ENCODE measurements at places on chromosomes 6 and 20. TPM values are rescaled to one million over a fixed set of nuclear protein-coding genes. Genes with fewer than 3 reads are reported as not detected.

DNA sequence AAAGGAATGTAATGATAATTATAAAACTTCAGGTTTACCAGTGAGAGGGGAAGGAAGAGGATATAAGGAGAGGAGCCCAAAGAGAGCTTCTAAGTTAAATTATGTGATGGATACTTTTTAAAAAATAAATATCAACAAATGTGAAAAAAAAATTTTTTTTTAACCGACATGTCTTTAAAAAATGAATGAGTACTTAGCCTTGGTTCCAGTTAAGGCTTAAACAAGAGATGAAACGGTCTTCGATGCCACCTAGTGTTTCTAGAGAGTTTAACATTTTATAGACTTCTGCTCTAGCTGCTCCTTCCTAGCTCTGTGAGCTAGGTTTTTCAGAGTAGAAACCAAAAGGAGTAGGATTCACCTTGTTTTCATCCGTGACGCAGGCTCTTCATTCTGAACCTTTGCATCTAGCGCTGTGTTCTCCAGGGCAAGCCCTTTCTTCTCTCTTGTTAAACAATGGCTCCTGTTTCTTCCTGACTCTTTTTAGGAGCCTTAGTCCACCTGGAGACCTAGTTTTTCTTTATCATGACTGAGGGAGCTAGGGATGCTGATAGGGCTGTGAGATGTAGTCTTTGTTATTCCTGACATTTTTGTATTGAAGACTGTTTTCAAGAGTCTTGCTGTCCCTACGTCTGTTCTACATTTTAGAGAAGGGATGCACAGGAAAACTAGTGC lies 42.4 kb upstream of the GNRH2 start:
- no peak for DNase-seq

DNA sequence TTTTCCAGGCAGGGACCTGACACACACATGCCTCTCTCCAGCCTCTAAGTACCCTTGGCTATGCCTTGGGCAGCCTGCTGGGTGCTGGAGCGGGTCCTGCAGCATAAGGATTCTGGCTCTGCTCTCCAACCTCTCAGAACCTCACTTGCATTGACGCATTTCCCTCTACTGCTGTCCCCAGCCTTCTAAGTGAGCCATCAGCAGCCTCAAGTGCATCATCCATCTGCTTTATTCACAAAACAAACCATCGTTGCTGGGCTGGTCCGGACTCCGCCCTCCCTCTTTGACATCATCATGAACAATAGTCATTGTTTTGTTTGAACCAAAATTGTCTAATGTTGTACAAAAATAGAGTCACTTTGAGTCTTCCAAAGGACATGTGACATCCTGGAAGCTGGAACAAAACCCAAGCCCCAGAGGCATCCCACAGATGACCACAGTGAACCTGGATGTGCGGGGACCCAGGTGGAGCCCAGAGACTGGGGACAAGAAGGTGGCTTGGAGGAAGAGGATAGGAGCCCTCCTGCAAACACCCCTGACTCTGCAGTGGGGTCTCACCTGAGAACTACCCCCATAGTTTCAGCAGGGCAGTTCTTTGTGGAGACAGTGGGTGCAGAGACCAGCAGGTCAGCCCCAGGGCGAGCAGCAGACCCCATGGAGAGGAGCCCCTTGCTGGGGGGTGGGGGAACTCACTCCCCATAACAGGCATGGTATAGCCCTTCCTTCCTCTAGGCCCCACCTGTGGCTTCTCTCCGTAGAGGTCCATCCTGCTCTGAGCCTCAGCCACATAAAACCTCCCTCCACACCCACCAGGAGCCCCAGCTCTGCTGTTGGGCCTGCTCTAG lies 230.1 kb downstream of the SYNDIG1 start:
- no peak for DNase-seq

CPXM1 gene
- 0.56 TPM for polyA plus RNA-seq

GRCh38 chr6:14176429-14176828 lies 58.9 kb downstream of the CD83 start:
- no peak for DNase-seq

DNA sequence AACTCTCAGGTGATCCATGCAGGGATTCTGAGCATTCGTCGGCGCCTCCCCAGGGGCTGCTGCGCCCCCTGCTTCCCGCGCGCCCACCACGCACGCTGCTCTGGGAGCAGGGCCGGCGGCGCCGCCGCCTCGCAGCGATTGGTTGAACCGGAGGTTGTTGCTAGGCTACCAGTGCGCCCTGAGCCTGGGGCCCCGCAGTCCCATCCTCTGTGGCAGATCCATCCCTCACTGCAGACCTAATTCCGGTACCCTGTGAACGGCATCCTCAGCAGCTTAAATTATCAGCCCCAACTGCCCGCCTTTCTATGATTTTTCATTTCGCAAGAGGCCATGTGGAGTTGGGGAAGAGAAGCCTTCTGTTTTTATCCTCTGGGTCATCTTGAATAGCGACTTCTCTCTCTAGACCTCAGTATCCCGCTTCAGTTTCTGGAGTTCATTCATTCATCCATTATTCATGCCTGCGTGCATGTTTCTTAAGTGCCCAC lies 15.4 kb downstream of the PNPLA1 start:
- no peak for DNase-seq

- DNase-seq = no peak
Measured at GRCh38 chr6:46756469-46757213, 9.9 kb downstream of the ANKRD66 start.

GRCh38 chr6:90574610-90575009 lies 12.3 kb downstream of the MAP3K7 start:
- DNase-seq = no peak

- DNase-seq = no peak
Measured at GRCh38 chr20:29319725-29320124, 1937.7 kb upstream of the DEFB115 start.

DNA sequence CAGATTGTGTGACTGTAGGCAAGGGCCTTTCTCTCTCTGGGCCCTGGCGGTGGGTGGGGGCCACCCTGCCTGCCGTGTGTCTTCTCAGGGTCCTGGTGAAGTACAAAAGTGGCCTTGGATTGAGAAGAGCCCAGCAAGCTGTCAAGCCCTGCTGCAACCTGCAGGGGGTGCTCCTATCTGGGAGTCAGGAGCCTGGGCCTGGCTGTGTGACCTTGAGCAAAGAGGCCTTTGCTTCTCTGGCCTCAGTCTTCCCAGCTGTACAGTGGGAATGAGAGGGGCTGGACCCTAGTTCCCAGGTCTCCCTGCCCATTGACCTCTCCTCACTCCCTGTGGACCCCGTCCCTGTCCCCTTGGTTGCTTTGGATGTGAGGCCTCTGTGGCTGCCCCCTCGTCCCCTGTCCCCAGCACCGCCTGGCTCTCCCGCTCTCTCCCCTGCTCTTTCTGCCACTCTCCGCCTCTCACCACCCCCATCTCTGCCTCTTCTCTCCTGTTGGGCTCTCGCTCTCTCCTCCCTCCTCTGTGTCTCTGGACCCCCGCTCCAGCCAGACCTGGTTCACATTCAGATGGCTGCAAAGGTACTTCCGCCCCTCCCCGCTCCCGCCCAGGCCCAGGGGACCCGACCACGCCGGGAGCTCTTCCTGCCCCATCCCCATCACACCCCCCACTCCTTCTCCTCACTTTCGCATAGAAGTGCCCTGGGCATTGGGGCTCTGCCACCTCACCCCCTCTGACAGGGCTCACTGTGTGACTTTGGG lies 46.7 kb downstream of the SRC start:
- no peak for DNase-seq

- DNase-seq = no peak
Measured at GRCh38 chr6:75556240-75556639, 45.4 kb upstream of the SENP6 start.

DNA sequence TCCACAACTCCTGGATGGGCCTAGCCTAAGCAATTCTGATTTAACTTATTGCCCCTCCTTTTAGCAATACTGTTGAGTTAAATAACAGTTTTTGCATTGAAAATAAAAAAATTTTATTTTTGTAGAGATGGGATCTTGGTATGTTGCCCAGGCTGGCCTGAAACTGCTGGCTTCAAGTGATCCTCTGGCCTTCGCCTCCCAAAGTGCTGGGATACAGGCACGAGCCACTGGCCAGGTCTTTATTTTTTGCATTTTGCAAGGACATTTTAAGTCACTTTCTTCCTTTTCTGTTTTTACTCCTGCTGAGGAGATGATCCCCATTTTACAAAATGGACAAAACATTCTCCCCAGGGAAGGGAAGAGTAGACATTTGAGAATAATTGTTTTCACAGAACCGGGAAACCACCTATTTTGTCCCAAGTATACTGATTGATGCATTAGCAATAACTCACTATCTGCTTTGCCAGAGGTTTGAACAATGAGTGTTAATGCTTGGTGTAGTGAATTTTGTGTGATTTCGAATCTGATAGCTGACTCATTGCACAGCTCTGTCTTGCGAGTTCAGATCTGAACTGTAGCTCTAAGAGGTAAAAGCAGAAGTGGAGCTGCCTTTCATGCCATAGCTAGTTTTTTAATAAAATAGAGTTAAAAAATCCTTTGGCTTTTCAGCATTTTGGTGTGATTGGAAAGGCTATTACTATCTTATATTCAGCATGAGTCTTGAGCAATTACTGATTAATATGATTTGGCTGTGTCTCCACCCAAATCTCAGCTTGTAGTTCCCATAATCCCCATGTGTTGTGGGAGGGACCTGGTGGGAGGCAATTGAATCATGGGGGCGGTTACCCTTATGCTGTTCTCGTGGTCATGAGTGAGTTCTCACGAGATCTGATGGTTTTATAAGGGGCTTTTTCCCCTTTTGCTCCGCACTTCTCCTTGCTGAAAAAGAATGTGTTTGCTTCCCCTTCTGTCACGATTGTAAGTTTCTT lies 20.9 kb downstream of the IGF2R start:
- no peak for DNase-seq

DNAH8 gene
- not detected for polyA plus RNA-seq

GRCh38 chr6:64290867-64291266 lies 655.3 kb downstream of the PHF3 start:
- no peak for DNase-seq

- DNase-seq = no peak
Measured at GRCh38 chr6:53920881-53921280, 126.1 kb downstream of the LRRC1 start.

RSPH4A gene
- not detected for polyA plus RNA-seq

DNA sequence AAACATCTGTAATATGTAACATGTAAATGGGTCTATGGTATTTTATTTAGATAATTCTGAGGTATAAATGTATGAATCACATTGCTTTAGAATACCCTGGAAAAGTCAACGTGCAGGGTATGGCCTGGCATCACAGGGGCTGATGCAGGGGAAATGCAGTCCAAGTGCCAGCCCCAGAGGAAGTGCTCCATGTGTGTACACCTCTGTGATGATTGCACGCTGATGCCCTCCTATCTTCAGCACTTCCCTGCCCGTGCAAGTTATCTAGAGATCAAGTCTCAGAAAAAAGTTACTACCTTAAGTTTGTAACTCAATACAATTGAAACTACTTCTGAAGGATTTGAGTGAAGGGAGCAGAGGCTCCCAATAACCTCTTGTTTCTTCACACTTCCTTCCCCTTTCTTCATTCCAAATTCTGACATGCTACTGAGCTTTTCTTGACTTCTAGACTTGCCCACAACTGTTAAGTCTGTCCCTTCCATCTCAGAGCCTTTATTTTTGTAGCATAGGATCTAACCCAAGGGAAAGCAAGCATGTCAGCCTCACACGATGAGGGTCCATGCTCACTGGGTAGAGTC lies 2.2 kb downstream of the SMLR1 start:
- DNase-seq = no peak

DNA sequence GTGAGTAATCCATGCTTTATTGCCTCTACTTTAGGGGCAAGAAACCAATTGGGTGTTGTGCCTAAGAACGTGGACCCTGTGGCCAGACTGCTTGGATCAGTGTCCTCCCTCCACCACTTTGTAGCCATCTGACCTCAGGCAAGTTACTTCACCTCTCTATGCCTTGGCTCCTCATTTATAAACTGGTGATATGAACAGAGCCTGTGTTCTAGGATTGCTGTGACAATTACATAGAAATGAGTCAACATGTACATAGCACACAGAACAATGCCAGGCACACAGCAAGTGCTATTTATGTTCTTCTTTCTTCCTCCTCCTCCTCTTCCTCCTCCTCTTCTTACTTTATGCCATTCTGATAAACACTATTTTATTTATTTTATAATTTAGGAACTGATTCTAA lies 339.4 kb downstream of the CD83 start:
- DNase-seq = no peak

DNA sequence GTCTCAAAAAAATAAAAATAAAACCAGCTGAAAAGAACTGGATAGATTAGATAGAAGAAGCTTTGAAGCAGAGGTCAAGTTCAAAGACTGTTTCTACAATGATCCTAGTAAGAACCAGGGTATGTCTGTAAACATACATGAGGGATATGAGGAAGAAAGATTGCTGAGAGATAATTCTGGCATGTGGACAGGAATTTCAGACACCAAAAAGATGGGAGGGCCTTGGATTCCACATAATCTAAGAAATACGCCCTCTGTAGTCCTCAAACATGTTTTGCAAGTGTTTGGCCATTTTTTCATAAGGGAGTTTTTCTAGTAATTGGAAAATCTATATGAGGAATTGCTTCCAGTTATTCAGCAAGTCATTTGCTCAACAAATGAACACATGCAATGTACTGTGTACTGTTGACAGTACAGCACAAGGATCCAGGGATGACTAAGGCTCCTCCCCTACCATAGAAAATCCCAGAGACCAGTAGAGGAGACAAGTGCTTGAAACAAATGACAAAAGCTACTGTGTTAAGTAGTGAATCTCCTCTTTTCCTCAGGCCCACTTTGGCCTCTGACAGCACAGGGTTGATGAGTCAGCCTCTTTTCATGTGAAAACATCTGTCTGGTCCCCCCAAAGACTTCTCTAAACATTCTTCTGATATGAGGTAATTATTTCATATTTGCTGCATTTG lies 795.9 kb downstream of the MAFB start:
- no peak for DNase-seq

- DNase-seq = no peak
Measured at GRCh38 chr20:42083280-42083679, 465.1 kb upstream of the CHD6 start.

DNA sequence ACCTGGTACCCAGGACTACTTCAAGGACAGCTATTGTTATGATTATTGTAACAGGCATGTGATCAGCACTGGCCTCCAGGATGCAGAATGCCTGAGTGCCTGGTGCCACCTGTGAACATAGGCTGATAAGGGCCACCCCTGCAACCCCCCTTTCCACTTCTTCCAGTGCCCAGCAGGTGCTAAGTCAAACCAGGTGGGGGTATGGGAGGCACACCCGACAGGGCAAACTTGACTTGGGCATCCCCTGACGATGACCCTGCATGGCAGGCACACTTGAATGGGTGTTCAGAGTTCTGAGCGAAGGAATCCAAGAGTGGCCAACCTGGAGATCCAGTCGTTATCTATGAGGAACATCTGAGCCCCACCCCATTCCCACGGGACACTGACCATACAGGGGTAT lies 3.4 kb downstream of the ADA start:
- DNase-seq = no peak

SRSF6 gene
- polyA plus RNA-seq = 41.1 TPM

DNA sequence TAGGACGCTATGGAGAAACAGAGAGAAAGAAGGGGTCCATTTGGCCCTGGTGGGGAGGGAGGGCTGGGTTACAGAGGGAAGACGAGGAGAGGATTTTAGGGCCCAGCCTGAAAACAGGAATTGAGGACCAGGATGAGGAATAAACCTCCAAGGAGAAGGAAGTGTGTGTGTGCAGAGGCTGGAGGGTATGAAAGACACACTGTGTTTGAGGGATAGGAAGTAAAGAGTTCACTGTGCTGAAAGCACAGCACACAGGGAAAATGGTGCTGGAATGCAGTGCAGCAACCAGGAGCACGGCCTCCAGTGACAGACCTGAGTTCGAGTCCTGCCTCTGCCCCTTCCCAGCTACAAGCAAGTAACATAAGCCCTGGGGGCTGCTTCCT lies 7.8 kb downstream of the MBOAT1 start:
- DNase-seq = no peak

SYCP2L gene
- not detected for polyA plus RNA-seq

GRCh38 chr20:38635721-38636288 lies 34.2 kb downstream of the ARHGAP40 start:
- no peak for DNase-seq
